Right hindlimb (tissue), 1 donor: ENCODE measurements at places on chromosomes 3 and 15.

DNA sequence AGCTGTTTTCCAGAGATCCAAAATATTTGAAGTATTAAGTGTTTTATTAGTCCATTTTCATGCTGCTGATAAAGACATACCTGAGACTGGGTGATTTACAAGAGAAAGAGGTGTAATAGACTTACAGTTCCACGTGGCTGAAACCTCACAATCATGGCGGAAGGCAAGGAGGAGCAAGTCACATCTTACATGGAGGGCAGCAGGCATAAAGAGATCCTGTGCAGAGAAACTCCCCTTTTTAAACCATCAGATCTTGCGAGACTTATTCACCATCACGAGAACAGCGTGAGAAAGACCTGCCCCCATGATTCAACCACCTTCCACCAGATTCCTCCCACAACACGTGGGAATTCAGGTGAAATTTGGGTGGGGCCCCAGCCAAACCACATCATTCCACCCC lies 82.0 kb downstream of the KY start:
- DNase-seq: no peak

- no peak for DNase-seq
Observed at GRCh38 chr15:63334821-63335220, 46.8 kb downstream of the CA12 start.

DNA sequence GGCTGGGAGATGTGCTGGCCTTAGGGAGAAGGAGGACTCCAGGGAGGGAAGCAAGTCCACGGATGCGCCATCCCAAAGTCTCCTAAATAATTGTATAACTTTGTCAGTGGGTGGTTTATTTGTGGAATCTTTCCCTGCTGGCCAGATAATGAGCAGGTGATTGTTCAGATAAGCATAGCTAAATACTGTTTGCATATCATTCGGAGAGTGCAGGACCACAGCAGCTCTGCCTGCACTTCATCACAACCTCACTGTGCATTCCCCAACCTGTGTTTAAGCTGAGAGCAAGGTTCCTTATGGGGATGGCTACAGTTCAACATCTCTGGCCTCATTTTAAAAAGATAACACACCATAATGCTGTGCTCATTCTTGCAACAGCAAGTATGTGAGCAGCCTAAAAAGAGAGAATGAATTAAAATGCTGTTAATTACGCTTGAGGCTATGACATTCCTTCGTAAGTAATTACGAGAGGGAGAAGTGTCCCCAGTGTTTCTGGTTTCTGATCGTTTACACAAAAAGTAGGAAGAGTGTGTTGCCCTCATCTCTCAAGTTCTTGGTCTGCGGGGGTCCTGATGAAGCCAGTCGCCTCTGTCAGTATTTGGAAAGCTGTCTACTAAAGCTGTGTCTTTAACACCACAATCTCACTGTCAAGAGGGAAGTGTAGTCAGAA lies 272.0 kb upstream of the RORA start:
- no peak for DNase-seq

GRCh38 chr3:12985148-12985547 lies 88.1 kb downstream of the IQSEC1 start:
- DNase-seq: no peak

- no peak for DNase-seq
Observed at GRCh38 chr3:74173090-74173489, 441.4 kb downstream of the CNTN3 start.

DNA sequence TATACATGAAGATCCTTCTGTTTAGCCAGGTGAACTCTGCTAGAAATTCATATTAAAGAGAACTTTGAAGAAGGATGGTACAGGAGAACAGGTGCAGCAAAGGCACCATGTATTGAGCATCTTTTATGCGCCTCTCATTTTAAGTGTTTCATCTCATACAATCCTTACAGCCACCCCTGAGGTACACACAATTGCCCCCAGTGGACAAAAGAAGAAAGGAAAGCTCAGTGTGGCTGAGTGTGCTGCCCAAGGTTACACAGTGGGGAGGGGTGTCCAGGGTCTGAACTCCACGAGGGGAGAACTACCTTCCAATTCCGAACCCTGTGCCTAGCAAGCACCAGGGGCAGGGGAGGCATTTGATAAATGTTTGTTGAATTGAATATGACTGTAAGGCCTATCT lies 98.6 kb downstream of the MECOM start:
- DNase-seq: no peak
